ENCODE measurements at places on chromosomes 5 and 9.

DNA sequence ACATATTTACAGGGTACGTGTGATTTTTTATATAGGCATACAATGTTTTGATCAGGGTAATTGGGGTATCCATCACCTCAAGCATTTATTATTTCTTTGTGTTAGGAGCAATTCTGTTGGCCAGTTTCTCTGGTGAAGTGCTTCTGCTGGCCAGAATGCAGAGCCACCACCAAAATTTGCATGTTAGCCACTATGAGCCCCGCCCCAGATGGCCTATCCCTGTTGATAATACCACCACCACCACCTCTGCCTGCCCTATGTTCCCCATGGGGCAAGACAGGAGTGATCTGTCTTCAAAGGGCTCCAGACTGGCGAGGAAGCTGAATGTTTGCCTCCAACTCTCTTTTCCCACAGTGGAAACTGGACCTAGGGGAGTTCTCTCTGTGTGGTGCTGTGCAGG lies 26.0 kb upstream of the JAK2 start:
- no peak for DNase-seq

GRCh38 chr5:172745838-172746237 lies 25.2 kb downstream of the DUSP1 start:
- DNase-seq, result no peak

DNA sequence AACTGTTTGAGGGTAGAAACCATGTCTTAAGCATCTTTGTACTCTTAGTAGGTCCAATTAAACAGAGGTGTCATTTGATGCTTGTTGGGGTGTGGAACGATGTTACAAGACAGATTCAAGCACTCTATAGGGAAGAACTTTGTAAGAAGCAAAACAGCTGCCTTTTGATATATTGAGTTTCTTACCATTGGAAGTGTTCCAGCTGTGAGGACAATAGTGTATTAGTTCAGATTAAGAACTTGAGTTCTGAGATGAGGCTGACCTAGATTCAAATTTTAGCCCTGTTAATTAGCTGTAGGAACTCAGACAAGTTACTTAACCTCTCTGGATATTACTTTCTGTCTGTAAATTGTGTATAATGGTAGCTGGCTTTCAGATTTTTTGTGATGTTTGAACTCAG lies 19.6 kb upstream of the ZNF462 start:
- DNase-seq, result no peak

- no peak for DNase-seq
These were observed 113.0 kb downstream of the ANXA1 start for GRCh38 chr9:73264631-73265030.

- no peak for DNase-seq
These were observed 272.9 kb downstream of the PDE4D start for GRCh38 chr5:59620535-59621212.

GRCh38 chr5:178304761-178305645 lies 72.4 kb upstream of the PHYKPL start:
- no peak for DNase-seq

GRCh38 chr5:164573397-164573796 lies 1068.0 kb downstream of the MAT2B start:
- no peak for DNase-seq

DNA sequence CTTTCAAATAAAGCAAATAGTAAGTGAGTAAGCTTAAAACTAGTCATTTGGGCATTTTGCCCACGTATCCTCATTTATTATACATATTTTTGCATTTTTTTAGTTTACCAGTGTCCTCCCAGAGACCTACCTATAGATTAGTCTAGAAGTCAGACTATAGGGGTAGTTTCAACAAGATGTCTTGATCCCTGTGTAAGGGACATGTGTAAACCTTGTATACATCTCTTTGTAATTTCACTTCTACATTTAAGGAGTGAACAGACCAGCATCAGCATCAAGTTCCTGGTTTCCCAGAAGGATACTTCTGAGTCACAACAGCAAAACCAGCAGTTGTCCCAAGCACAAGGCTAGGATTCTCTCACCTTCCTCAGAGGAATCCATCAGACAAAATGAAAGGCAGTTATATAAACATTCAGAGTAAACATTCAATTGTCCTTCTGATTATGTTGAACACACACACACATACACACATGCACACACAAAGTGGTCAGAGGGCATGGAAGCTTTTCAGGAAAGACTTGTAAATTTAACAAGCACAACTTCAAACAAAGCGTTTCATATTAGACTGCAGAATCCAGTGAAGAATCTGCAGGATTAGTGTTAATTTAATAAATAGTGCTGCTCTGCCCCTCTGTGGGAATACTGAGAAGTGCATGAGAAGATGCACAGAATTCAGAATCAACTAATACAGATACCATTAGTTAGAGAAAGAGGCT lies 55.4 kb downstream of the HINT1 start:
- DNase-seq, result no peak

- no peak for DNase-seq
These were observed 134.9 kb upstream of the FBXL7 start for GRCh38 chr5:15365070-15365469.

GRCh38 chr5:168353216-168353957 lies 61.9 kb downstream of the WWC1 start:
- DNase-seq, result no peak

GRCh38 chr9:130888146-130888885 lies 8.3 kb downstream of the QRFP start:
- DNase-seq, result no peak

DNA sequence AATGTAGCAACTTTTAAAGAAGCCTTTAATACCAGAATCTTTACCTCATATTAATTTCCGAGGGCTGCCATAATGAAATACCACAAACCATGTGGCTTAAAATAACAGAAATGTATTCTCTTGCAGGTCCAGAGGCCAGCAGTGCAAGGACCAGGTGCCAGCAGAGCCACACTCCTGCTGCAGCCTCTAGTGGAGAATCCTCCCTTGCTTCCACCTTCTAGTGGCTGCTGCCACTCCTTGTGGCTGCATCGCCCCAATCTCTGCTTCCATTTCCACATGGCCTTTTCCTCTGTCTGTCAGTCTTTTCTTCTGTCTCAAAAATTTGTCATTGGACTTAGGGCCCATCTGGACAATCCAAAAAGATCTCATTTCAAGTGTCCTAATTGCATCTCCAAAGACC lies 401.5 kb downstream of the EFNA5 start:
- DNase-seq, result no peak

- DNase-seq, result no peak
These were observed 18.9 kb downstream of the IPPK start for GRCh38 chr9:92650839-92651621.

- DNase-seq, result no peak
These were observed 1.3 kb downstream of the PTCH1 start for GRCh38 chr9:95515272-95516113.

DNA sequence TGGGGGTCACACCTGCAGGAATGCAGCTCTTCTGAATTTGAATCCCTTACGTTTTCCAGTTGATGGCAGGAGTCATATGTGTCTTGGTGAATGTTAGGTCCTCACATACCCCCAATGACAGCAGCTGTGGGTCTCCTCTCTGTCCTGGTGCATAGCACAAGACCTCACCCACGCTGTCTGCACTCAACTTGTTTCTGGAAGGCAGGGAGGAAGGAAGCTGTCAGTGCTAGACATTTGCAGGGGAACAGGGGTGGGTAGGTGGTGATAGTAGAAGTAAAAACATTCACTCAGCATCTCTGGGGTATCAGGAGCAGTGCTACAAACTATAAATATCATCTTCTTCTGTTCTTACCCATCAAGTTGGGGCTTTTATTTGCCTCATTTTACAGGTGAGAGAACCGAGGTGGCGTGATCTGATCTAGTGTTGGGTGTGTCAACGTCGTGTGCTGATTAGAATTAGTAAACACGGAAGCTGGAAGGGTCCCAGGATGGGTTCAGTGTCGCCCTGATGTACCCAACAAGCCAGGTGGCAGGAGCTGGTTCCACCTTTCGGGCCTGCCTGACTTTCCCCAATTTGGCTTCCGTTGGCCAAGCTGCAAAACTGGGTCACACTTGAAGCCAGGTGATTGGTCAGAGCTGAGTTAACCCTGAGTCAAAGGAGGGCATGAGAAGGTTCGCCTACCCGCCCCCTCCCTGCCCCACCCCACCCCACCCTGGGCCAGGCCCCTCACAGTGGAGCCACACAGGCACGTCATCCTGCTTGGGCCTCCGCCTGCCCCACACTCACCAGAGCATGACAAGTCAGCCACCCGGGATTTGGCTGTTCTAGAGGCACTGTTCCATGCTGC lies 15.8 kb downstream of the ERGIC1 start:
- no peak for DNase-seq

- DNase-seq, result no peak
These were observed 199.0 kb upstream of the TARS1 start for GRCh38 chr5:33241802-33242201.

DNA sequence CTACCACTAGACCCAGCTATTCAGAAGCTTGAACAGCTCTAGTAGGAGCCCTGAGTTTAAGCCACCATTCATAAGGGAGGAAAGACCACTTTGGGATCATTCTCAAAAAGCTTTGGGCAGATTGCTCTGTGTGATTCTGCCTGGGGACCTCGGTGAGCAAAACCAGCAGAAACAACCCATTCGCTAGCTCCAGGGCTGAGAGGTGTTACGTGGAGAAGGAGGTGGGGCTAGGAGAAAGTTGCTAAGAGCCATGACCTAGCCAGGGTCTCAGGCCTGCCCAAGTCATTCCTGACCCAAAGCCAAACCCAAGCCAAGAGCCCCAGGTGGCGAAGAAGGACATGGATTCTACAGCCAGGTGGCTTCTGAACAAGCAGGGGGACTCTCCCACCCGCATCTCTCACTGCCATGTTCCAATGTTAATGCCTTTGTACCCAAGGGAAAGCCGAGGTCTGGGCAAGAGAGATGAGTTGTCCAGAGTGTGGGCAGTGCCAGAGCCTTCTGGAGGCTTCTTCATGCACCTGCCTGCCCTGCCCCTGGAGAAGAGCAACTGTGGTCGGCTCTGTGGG lies 4.0 kb upstream of the BARHL1 start:
- DNase-seq, result no peak

GRCh38 chr9:130180516-130180915 lies 8.3 kb downstream of the NCS1 start:
- DNase-seq, result no peak

GRCh38 chr5:22754155-22754554 lies 99.0 kb downstream of the CDH12 start:
- DNase-seq, result no peak
